ENCODE measurements at places on chromosomes 2 and 18.

GRCh38 chr2:134278553-134278952 lies 24.7 kb downstream of the MGAT5 start:
- no peak for DNase-seq

DNA sequence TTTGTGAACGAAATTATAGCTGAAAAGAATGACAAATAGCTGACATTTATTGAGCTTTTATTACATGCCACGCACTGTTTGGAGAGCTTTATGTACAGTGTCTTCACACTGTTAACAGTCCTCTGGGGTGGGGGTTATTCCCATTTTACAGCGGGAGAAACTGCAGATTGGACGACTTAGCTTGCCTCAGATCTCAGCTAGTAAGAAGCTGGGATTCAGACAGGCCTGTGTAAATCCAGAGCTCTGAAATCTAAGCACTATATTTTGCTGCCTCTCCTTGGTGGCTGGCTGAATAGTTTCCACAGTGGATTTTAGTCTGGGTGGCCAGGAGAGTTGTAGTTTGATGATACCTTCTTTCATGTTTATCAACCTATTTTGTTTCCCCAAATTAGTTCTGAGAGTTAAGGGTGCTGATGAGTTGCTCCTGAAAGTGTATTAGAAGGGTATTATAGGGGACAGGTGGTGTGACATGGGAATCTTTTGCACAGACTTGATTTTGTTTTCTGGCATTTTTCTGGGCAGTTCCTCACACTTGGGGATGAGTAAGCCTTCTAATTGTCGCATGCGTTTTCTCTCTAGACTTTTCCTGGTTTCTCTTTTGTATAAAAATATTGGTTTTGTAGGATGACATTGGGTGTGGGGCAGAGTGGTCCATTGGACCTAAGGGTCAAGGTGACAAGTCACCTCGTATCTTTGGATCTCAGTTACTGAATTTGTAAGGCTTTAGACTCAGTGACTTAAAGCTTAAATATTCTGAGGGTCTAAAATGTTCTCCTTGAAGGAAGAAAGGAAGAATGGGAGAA lies 1.5 kb downstream of the ACSL3 start:
- no peak for DNase-seq

GRCh38 chr2:11103984-11104793 lies 51.1 kb upstream of the SLC66A3 start:
- DNase-seq: no peak

GRCh38 chr2:7083580-7084509 lies 166.6 kb downstream of the RNF144A start:
- no peak for DNase-seq

- DNase-seq: no peak
Observed at GRCh38 chr2:180734382-180734781, 246.0 kb upstream of the UBE2E3 start.

GRCh38 chr18:79389689-79390088 lies 6.0 kb upstream of the NFATC1 start:
- no peak for DNase-seq

GRCh38 chr2:198326431-198326830 lies 522.0 kb downstream of the PLCL1 start:
- no peak for DNase-seq

GRCh38 chr18:8287196-8287885 lies 321.9 kb upstream of the RAB12 start:
- DNase-seq: no peak

GRCh38 chr2:38215993-38216392 lies 140.0 kb upstream of the CYP1B1 start:
- no peak for DNase-seq

DNA sequence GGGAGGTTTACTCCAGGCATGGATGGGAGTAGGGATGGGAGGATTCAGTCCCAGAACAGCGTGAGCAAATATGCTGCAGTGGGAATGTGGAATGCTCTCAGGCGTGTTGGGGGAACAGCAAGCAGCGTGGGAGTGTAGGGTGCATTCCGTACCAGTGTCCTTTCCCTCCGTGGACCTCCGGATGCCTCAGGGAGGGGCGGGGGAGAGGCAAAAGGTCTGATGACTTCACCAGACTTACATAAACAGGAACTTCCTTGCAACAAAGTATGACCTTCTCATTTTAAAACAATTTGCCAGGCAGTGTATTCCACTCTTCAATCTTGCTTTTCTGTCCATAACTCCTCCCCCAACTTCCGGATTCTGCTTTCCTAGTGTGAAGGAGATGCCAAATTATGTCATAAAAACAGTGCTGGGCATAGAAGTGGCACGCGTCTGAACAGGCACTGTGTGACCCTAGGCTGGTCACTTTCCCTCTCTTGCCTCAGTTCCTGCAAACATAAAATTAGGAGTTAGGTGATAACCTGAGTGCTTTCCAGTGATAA lies 36.9 kb downstream of the RPL37A start:
- no peak for DNase-seq

DNA sequence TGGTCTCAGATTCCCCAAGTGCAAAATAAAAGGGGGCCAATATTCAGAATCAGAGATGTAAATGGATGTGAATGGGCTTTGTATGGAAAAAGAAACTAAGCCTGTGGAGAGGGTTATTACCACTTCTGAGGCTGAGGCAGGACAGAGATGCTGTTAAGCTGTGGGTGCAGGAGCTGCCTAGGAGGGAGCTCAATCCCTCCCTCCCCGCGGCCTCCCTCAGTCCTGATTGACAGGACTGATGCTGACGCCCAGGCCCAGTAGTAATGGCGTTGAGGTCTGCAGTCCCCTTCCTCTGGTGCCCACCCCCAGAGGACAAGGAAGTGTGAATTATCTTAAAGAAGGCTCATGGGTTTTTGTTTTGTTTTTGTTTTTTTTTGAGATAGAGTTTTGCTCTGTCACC lies 40.4 kb downstream of the PSD4 start:
- no peak for DNase-seq

GRCh38 chr2:224142397-224143312 lies 103.6 kb upstream of the SERPINE2 start:
- DNase-seq: no peak

DNA sequence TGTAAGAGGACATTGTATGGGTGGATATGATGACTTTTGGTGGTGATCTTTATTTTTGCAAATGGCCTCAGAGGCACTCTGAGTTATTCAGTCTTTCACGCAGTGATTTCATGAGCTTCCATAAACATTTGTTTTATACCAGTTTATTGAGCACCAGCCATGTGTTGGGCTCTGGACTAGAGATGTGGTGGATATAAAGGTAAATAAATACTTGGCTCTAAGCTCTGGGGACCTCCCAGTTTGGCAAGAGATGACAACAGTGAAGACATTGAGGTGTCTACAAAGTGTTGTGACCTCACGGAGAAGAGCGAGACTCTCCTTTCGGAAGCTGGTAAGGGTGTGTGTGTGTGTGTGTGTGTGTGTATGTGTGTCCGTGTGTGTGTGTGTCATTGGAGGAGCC lies 146.4 kb downstream of the TANC1 start:
- DNase-seq: no peak

GRCh38 chr2:10590742-10591141 lies 99.0 kb downstream of the NOL10 start:
- DNase-seq: no peak

GRCh38 chr2:22520369-22521288 lies 864.4 kb upstream of the KLHL29 start:
- no peak for DNase-seq

- no peak for DNase-seq
Observed at GRCh38 chr2:14557111-14557510, 75.4 kb upstream of the LRATD1 start.

GRCh38 chr18:27712066-27712465 lies 464.9 kb downstream of the CDH2 start:
- no peak for DNase-seq

GRCh38 chr2:23482188-23482587 lies 97.2 kb downstream of the KLHL29 start:
- DNase-seq: no peak

DNA sequence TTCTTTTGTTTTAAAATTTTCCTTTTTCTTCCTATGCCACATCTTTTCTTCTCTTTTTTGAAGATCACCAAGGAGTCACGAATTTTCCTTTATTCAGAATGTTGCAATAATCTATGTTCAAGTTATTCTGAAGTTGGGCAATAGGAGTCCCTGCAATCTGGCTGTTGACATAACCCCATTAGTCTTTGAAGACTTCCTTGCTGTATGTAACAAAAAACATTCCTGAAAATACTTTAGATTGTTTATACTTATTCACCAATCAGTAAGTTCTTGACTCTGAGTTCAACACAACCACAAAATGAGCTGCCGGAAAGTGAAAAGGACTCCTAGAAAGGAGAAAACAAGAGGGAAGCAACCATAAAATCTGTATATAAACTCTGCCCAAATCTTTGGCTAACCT lies 62.8 kb downstream of the TMEM237 start:
- no peak for DNase-seq

DNA sequence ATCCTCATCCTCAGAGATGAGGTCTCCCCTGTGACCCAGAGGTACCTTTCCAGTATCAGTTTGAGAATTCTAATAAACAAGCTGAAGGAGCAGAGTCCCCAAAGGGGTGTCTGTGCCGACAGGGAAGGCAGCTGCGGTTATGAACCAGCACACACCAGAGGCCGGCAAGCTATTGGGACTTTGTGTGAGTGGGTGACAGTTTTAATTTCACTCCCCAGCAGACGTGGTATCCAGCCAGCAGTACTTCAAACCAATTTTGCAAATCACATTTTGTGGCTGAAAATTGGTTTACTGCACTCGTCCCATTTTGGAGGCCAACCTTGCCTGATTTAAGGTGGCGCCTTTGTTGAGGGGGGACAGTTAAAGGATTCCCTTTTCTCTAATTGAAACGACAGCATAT lies 103.0 kb upstream of the NRP2 start:
- DNase-seq: no peak

DNA sequence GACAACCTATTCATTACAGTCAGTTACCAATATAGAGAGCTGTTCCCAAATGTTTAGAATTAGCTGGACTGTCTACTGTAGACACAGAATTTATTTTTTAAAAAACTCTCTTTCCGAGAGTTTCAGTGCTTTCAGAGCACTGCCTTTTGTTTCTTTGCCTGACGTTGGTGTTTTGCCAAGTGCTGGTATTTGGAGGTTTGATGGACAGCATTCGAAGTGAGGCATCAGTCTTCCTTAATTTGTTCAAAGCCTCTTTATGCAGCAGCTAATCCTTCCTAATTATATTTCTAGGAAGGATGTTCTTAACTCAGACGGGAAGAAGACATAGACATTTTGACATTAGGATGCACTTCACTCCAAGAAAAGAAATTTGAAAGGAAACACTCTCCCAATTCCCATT lies 83.2 kb downstream of the LTBP1 start:
- DNase-seq: no peak

- DNase-seq: no peak
Observed at GRCh38 chr2:206533977-206534376, 90.6 kb downstream of the ADAM23 start.

DNA sequence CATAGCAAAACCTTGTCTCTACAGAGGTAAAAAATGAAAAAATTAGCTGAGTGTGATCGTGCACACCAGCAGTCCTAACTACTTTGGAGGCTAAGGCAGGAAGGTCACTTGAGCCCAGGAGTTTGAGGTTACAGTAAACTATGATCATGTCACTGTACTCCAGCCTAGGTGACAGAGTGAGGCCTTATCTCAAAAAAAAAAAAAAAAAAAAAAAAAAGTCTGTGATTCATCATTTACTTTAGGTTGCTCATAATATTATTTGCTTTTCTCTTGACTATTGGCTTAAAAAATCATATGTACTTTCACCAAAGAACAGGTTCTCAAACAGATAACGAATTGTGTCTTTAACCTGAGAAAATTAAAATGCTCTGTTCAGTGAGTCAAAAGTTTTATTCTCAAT lies 129.1 kb downstream of the MYO3B start:
- DNase-seq: no peak

DNA sequence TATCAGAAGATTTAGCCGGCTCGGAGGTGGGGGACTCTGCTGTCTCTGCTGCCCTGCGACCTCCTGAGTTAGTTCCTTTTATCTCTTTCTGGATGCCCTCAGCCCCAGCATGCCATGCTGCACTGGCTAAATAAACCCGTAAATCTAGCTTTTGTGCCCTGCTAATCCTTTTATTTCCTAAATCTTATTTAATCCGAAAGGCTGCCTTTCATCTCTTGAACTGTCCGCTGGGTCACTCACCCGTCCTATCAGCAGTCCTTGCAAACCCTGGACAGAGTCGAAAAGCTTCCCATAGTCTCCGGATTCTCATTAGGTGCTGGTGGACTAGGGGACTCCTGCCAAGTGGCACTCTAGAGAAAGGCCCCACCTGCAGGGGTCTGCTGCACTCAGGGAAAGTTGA lies 122.0 kb upstream of the APCDD1 start:
- no peak for DNase-seq

- no peak for DNase-seq
Observed at GRCh38 chr2:237998530-237998929, 31.7 kb downstream of the UBE2F start.

DNA sequence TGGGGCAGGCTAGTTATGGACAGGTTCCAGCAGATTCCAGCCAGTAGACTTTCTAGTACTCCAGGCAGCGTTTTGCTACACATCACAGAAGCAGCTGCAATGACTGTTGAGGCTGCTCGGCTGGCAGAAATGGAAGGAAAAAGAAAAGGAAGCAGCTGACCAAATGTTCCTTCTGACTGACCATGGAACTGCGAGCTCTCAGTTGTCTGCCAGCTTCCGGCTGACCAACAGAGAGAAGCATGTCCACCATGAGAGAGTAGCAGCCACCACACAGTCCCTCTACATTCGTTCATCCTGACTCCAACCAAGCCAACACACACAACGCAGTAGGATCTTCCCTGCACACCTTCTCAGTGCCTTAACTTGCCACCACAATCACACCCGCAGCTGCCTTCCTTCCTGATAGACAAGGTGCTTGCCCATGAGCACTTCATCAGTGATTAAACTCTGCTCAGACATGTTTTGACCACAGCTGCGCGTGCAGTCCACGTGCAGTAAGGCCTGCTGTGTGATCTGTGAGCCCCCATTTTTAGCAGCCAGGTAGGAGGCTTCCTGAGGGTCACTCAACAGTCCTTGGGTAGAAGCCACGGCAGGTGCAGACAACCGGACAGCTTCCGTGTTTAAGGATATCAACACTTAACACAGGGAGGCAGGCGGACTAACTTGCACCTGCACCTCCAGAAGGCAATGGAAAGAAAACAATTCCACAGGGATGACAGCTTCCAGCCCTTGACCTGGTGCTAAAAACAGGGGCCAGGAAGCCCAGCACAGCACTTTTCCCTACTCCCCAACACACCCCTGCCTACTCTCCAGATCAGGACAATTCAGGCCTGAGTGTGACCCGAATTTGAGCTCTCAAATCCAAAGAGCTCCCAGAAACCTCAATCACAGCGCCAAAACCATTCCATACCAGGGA lies 996 bp downstream of the TGFBRAP1 start:
- peak; percentile 10 for DNase-seq

- no peak for DNase-seq
Observed at GRCh38 chr2:16860627-16861026, 195.0 kb upstream of the CYRIA start.

GRCh38 chr2:48332286-48332685 lies 197.7 kb upstream of the STON1 start:
- no peak for DNase-seq

DNA sequence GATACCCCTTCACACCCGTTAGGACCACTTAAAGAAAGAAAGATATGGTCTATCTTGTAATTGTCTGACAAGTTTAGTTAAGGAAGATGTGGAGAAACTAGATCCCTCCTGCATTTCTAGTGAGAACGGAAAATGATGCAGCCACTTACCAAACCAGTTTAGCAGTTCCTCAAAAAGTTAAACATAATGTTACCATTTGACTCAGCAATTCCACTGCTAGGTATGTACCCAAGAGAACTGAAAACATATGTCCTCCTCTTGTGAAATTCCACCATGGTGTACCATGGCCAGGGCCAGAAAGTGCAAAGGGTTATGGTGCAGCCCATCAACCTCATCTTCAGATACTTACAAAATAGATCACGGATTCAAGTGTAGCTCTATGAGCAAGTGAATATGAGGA lies 79.0 kb upstream of the ID2 start:
- DNase-seq: no peak

GRCh38 chr18:78309307-78309706 lies 670.3 kb upstream of the SALL3 start:
- no peak for DNase-seq

All from activated CD4-positive, alpha-beta T cell treated with anti-CD3 and anti-CD28 coated beads, Interleukin-2, amount 50 U/mL, for 4 hours (primary cell).